ENCODE measurements at places on chromosomes 4 and X.

DNA sequence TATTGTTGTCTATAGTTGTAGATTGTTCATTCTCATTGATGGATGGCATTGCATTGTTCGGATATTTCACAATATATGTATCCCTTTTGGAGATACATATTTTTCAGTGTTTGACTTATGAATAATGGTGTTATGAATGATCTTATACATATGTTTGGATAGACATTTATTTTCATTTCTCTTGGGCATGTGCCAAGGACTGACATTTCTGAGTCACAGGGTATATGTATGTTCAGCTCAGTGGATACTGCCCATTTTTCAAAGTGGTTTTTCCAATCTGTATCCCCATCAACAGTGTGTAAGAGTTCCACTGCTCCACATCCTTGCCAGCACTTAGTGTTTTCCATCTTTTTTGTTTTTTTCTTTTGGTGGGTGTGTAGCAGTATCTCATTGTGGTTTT is 45.0 kb upstream of the RAB40AL start:
- DNase-seq, result no peak

- no peak for DNase-seq
These were observed 315.8 kb downstream of the MID1IP1 start for GRCh38 chrX:39117101-39117500.

GRCh38 chr4:65071564-65071963 is 598.7 kb downstream of the EPHA5 start:
- DNase-seq, result no peak

DNA sequence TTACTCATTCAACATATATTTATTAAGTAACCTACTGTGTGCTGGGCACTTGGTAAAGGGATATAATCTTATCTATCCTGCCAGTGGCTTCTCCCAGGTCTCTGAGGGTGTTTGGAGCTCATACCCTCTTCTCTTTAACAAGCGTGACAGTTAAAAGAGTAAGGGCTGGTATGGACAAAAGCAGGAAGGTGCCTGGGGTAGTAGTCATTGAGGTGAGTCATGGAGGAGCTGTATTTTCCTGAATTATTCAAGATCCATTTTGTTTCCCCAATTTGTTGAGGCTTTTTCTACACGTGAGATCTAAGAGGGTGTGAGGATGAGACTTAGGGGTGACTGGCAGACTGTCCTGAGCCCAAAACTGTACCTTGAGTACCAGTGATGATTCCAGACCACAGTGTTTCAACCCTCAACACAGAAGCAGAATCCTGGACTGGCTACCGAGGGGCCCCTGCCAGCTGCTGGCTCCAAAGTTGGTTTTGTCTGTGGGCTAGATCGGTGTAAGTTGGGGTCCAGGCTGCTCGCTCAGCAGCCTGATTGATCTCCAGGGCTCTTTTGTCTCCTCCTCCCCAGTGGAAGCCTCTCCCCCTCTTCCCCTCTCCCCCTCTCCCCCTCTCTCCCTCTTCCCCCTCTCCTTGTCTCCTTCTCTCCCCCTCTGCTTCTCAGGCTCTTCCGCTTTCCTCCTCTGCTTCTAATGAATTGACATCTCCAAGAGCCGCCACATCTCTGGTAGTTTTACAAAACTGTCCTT is at the start of gene DRP2:
Gene DRP2, plus strand, starts transcription at position 671 of the 748 bp plus-strand sequence. CDS start 11,862 bp downstream, outside the sequence.
- no peak for DNase-seq

DNA sequence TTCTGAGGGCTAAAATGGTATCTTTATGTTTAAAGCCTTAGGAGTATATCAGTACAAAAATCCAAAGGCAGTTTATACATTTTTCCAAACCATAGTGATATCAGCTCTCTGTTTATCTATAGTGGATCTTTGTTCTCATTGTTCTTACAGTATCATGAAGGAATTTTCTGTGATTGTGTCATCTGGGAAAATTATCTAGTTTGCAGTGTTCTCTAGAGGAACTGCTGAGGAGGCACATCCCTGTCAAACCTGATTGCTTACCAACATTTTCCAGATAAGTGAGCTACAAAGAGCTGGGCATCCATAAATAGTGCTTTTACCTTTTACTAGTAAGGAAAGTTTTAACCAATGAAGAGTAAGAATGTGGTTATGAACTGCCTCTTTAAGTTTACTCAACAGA is 44.9 kb upstream of the SLC25A31 start:
- no peak for DNase-seq

- DNase-seq, result no peak
These were observed 89.0 kb upstream of the STOX2 start for GRCh38 chr4:183816077-183816476.

DNA sequence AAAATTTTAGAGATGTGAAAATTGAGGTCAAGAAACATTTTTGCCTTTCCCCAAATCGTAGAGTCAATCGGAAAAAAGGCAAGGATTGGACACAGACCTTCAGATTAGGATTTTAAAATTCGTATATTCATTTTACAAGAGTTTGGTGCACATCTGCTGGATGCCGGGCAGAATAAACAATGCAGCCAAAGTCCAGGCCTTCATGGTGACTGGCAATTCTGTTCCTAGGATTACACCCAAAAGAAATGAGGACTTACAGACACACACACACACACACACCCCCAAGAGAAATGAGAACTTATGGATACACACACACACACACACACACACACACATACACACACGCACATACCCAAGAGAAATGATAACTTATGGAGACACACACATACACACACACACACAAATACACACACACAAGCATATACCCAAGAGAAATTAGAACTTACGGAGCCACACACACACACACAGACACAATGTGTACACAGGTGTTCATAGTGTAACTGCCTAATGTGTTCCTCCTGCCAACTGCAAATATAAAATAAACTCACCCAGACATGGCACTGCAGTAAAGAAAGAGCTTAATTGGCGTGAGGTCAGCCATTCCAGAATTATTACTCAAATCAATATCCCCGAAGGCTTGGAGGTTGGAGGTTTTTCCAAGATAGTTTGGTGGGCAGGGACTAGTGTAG is 165.7 kb upstream of the STS start:
- no peak for DNase-seq

GRCh38 chr4:66921433-66921832 is 623.9 kb downstream of the CENPC start:
- DNase-seq, result no peak

Data from iPS DF 6.9 (cell line).